Stimulated activated CD8-positive, alpha-beta memory T cell treated with anti-CD3 and anti-CD28 coated beads, Interleukin-2, amount 100 ng/mL, for 48 hours (primary cell): ENCODE measurements at places on chromosomes 12 and 14.
A peak's percentile ranks its signal among the peaks of the same experiment; 100 is the strongest.

DNA sequence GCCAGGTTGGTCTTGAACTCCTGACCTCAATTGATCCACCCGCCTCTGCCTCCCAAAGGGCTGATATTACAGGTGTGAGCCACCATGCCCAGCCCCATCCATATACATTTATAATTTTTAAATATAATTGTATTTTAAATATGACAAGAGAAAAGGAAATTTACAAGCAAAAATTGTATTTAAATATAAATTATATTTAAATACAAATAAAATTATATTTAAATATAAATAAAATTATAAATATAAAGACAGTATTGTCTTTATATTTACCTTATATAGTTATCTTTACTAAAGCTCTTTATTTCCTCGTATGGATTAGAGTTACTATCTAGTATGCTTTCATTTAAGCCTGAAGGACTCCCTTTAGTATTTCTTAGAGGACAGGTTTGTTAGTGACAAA lies 11.9 kb upstream of the ATF7 start:
- DNase-seq, result no peak

- no peak for DNase-seq
These were observed 102.7 kb downstream of the DICER1 start for GRCh38 chr14:95054346-95055280.

GRCh38 chr12:52850681-52851080 lies 1.9 kb upstream of the KRT78 start:
- DNase-seq, result no peak

DNA sequence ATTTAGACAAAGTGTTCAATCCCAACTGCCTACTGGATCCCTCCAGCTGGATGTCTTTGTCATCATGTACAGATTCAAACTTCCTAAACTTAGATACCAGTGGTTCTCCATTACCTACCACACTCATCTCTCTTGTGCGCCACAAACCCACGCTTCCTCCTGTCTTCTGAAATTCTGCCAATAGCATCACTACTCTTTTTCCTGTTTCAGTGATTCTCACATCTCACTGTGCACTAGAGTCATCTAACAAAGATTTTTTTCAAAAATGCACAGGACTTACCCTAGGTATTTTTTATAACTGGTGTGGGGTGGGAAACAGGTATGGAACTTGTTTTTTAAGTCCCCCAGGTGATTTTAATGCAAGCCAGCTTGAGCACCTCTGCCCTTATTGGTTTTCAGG lies 5.9 kb downstream of the PSMB5 start:
- no peak for DNase-seq

DNA sequence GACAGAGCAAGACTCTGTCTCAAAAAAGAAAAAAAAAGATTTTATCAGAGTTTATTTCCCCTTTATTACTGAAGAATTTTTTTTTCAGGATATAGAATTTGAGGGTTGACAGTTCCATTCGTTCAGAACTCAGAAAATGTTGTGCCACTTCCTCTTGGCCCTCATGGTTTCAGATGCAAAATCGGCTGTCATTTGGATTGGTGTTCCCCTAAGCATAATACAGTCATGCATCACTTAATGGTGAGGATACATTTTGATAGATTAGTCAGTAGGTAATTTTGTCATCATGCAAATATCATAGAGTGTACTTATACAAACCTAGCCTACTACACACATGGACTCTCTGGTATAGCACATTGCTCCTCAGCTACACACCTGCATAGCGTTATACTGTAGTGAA lies 263.9 kb upstream of the RTL1 start:
- DNase-seq, result no peak

- DNase-seq, result no peak
These were observed 34.3 kb downstream of the DAD1 start for GRCh38 chr14:22554498-22555383.

GRCh38 chr12:132014915-132015280 lies 65.2 kb downstream of the EP400 start:
- no peak for DNase-seq

DNA sequence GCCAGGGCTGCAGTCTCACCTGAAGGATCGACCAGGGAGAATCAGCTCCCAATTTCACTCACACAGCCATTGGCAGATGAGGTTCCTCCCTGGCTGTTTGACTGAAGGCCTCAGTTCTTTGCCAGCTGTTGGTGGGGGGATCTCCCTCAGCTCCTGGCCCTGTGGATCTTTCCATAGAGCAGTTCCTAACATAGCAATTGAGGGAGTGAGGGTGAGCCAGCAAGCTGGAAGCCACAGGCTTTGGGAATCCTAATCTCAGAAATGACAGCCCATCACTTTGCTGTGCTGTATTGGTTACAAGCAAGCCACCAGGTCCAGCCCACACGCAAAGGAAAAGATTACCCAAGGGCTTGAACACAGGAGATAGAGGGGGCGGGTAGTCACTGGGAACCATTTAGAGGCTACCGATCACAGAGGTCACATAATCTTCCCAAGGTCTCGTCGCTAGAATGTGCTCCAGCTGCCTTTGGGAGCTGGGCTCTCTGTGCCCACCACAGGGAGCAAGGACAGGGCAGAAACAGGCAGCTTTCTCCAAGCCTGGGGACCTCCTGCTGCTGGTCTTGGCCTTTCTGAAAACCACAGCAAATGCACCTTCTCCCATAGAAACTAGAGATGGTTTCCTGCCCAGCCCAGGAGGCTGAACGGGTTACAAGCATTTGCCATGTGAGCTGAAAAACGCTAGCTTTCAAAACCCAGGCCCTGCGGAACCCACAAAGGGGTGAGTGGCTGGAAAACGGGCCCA lies 4.6 kb upstream of the OTUB2 start:
- no peak for DNase-seq

DNA sequence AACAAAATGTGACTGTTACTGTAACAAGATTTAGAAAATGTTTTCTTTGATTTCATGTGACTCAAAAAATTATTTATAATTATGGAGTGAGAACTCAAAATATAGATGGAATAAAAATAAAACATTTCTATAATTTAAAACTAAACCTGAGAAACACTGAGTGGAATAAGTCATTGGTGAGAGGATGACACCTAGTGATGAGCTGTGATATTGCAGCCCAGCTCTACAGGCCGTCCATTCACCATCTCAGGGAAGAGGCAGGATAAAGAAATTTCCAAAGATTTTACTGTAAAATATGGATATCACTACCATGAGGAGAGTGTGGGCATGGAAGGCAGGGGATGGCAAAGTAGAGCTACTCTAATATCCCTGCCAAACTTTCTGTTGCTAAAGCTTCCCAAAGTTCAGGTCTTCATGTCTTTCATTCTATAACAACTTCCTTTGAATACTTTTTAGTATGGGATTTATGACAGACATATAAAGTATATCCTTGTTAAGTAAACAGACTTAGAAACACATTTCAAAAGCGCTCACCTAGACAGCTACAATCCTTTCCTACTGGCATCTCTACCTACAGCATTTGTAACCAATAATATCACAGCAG lies 308.0 kb downstream of the ITPR2 start:
- no peak for DNase-seq

DNA sequence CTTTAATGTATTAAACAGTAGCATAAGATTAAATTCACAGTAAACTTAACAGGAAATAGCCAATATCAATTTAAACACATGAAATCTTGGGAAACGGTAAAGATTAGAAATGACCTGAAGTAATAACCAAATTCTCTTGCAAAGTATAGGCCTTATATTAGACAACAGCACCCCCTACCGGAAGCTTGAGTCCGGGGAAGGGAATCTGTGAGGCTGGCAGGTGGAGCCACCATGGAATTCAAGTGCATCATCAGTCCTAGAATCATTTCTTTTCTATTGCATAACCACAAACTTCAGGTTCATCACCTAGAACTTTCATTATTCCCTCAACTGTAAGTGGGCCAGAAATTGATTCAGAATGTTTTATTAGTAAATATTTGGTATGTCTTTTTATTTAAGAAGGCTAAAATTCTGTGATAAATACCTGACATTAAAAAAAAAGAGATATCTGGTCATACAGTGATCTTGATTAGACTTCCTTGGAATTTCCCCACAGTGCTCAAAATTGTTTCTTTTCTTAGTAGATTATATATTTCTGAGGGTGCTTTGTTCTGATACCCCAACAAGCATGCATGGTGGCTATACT lies 48.6 kb downstream of the AP5M1 start:
- peak; percentile 42 for DNase-seq

DNA sequence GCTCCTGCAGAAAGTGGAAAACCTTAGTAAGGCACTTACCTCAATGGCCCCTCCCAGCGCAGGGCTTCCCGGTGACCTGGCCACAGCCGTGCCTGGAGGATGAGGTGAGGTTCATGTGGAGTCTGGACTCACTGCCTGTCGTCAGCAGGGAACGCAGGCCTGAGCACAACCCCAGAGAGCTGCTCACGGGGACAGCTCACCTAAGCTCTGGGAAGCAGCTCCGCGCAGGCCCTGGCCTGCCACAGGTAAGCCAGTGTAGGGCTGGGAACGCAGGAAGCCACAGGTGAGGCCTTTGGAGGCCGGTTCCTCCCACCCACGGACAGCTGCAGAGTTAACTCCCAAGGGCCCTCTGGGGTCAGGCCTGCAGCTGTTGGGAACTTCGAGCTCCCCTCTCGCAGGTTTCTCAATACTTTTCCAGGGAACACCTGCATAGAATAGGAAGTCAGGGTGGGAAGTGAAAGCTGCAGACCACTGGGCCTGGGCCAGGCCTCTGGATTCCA lies 32.7 kb downstream of the ANAPC7 start:
- no peak for DNase-seq

- DNase-seq, result no peak
These were observed 2.4 kb upstream of the WIF1 start for GRCh38 chr12:65123435-65124063.

GRCh38 chr12:124512667-124513296 lies 54.6 kb downstream of the NCOR2 start:
- DNase-seq, result no peak

DNA sequence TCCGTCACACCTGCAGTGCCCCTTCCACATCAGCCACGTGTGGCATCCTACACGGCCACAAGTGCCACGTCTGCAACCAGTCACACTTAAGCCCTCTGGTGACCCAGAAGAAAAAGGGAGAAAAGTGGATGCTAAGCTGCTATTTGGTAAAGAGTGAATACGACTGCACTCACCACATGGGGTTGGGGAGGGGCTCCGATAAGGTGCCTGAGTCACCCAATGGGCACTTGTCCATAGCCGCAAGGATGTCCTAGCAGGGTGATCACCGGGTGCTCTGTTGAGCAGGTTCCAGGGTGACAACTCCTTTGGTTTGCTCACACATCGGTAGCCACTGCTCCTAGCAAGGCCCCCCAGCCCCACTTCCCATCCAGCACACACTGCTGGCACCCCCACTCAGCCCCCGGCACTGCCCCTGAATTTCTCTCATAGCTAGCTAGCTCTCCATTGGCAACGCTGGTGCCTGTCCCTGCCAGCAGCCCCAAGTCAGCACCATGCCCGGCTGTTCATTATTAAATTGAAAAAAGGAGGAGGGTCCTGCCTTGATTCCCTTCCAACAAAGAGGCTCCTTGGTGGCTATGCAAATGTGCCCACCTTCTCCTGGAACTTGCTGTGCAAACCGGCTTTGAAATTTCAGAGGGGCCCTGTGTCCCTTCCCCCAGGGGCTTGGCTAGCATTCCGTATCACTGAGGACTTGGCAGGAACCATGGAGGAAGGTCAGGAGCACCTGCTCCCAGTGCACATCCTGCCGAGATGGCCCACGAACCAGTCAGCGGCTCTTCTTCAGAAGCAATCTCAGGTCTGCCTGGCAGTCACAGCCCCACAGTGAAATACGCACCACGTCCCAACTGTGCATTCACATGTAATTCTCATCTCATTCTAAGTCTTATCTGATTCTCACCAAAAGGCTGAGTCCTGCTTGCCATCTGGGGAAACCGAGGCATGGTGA lies 227.7 kb upstream of the DIO3 start:
- no peak for DNase-seq

DNA sequence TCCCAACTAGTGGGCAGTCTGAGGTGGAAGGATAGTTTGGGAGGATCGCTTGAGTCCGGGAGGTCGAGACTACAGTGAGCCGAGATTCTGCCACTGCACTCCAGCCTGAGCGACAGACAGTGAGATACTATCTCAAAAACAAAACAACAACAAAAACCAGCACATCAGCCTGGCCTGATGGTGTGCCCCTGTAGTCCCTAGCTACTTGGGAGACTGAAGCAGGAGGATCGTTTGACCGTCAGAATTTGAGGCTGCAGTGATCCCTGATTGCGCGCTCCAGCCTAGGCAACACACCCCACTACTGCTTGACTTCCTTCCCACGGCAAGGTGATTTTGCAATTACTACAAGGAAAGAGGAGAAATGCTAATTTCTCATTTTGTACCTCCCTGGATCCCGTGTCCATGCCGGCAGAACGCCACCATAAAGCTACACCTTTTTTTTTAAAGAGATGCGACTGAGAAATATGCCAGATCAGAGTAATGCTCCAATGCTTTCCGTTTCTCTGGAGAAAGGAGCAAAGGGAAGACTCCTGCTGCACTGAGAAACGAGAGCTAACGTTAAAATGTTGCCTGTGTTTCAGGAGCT lies 672 bp upstream of the SCFD1 start:
- DNase-seq, result no peak

DNA sequence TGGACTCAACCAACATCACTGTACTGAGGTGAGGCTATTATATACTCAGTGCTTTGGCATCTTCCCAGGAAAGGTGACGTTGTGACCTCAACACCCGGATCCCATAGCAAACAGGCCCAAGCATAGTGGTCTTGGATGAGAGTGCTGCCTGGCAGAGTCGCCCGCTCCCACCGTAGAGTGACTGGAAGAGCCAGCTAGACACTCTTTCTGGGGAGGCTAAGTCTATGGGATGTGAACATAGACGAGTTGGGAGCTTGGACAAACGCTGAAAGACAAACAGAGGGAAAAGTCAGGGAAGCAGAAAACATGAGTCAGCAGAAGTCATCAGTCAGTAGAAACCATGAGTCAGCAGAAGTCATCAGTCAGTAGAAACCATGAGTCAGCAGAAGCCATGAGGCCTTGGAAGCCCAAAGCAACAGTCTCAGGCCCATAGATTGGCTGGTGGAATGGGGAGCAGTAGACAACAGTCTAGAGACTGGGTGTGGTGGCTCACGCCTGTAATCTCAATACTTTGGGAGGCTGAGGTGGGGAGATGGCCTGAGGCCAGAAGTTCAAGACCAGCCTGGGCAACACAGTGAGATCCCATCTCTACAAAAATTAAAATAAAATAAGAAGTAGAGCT lies 66.4 kb upstream of the MAP1LC3B2 start:
- no peak for DNase-seq

DNA sequence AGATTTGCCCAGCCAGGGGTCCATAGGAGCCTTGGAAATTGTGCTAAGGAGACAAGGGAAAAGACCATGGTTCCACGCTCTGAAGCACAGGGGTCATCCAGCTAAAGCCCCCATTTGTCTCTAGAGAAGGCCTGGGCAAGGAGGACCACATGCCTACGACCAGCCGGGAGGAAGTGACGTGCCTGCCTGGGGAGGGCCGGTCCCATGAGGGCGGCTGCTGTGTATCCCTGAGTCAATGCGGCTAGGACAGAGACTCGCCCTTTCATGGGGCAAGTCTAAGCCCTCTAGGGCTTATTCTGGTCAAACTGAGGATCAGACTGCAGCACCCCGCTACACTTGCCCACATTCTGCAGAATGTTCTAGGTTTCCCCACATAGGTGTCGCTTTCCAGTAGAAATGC lies 20.6 kb upstream of the RIN3 start:
- no peak for DNase-seq

GRCh38 chr14:97346675-97347074 lies 549.5 kb downstream of the VRK1 start:
- no peak for DNase-seq

GRCh38 chr14:65834812-65835211 lies 422.3 kb downstream of the FUT8 start:
- DNase-seq, result no peak
